Inflammatory macrophage treated with lipopolysaccharide for 4 hours (primary cell): ENCODE measurements at places on chromosomes 1 and 21.
A peak's percentile ranks its signal among the peaks of the same experiment; 100 is the strongest.

GRCh38 chr1:108865316-108865910 lies 8.5 kb upstream of the AKNAD1 start:
- DNase-seq: no peak

DNA sequence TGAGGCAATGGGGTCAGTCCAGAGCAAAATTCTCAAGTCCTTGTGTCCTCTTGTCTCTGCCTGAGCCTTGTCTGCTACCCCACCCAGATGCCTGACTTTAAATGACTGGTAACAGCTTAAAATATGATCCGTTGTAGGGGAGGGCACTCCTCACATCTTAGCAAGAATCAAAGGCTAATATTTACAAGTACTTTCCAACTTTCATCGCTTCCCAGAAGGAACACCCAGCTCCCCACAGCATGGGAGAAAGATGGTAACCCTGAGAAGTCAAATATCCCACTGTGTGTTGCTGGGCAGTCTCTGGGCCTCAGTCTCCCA lies 5.2 kb downstream of the ECE1 start:
- no peak for DNase-seq

- DNase-seq: no peak
Measured at GRCh38 chr1:227915564-227916553, 31.9 kb downstream of the WNT9A start.

DNA sequence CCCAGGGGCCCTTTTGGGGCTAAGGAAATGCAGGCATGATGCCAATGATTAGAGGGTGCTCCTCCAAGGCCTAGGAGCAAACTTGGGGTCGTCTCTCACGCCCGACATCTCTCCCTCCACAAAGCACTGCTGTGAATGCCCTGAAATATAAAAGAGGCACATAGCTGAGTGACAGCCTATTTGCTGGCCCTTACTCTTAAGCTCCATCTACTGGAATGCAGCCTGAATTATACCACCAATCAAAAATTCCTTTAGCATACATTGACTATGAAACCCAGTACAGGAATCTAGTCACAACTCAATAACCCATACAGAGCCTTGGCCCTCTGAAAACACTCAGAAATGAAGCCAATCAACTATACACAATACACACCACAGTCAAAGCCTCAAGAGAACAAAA lies 105.5 kb downstream of the LRIG2 start:
- no peak for DNase-seq

- peak; percentile 55 for DNase-seq
Measured at GRCh38 chr1:24501371-24502064, 1.1 kb upstream of the RCAN3 start.

DNA sequence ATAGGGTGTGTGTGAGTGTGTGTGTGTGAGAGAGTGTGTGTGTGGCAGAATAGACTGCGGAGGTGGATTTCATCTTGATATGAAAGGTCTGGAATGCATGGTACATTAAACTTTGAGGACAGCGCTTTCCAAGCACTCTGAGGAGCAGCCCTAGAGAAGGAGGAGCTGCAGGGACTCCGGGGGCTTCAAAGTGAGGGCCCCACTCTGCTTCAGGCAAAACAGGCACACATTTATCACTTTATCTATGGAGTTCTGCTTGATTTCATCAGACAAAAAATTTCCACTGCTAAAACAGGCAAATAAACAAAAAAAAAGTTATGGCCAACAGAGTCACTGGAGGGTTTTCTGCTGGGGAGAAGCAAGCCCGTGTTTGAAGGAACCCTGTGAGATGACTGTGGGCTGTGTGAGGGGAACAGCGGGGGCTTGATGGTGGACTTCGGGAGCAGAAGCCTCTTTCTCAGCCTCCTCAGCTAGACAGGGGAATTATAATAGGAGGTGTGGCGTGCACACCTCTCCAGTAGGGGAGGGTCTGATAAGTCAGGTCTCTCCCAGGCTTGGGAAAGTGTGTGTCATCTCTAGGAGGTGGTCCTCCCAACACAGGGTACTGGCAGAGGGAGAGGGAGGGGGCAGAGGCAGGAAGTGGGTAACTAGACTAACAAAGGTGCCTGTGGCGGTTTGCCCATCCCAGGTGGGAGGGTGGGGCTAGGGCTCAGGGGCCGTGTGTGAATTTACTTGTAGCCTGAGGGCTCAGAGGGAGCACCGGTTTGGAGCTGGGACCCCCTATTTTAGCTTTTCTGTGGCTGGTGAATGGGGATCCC lies 18.3 kb upstream of the HDAC1 start:
- DNase-seq: no peak

GRCh38 chr1:212667223-212668139 lies 32.2 kb downstream of the BATF3 start:
- peak; percentile 97 for DNase-seq

GRCh38 chr1:85421179-85421578 lies 43.8 kb downstream of the DDAH1 start:
- no peak for DNase-seq

DNA sequence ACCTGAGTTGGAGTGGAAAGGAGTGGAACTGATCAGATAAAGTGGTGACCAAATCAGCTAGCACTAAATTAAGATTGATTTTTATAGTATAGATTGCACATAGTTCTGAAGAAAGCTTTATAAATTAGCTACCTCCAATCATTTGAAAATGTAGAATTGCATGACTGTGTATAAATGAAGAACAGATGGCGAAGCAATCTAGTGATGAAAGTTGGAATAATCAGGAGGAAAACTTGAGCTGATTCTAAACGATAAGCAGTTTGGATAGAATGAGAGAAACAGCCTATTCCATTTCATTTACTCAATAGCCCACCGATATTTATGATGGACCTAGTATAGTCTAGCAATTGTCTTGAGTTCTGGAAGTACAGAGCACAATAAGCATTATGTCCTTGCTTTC lies 661.5 kb downstream of the PLA2G4A start:
- no peak for DNase-seq

GRCh38 chr1:241848686-241849344 lies 811 bp downstream of the EXO1 start:
- DNase-seq: no peak

DNA sequence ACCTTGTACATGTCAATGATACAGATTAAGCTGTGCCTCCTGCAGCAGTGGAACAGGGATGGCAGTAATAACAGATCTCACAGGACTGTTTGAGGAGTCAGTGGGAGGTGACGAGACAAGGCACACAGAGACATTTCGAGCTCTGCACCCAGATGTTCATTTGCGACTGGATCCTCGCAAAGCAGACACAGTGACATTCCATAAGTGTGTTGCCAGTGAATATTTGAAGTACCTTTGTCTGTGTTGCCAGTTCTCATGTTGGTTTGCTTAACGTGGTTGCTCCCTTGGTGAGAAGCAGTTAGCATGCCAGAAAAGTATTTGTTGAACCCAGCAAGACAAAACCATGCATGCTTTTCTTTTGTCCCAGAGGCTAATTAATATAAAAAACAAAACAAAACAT lies 67.0 kb downstream of the NID1 start:
- DNase-seq: no peak

DNA sequence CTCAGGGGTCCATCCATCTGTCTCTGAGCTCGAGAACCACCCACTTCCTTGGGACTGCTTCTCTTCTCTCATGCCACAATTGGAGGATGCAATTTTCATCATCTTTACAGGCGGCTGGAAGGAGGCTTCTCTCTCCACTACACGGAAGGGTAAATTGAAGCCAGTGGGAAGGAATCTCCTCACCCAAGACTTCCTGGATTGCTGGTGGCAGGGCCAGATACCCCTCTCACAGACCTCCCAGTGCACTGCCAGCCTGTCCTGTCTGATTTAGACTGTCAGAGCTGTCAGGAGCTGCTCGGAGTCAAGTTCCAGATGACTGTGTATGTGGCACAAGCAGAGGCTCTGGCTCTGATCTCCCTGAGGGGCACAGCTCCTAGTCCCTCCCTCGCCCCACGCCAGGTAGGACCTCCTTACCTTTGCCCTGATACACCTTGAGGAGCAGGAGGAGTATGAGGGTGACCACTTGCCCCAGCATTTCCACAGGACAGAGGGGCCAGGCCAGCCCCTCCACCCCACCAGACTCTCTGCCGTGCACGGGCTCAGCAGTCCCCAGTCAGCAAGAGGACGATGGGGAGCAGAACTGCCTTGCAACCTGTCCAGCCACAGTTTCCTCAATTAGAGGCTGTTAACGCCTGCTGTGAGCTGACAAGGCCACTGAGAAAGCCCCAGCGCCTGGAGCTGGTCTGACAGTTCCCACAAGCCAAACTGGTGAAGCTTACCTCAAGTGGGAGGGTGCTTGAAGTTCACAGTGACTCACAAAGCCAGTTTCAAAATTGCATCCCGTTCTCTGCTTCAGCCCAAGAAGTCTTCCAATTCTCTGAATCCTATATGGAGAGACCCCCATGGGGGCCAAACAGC lies at the start of gene CD244:
CD244 (minus strand) TSS at position 685 of the 858 bp plus-strand sequence; CDS start at position 475, 210 bp downstream.
- peak; percentile 94 for DNase-seq

DNA sequence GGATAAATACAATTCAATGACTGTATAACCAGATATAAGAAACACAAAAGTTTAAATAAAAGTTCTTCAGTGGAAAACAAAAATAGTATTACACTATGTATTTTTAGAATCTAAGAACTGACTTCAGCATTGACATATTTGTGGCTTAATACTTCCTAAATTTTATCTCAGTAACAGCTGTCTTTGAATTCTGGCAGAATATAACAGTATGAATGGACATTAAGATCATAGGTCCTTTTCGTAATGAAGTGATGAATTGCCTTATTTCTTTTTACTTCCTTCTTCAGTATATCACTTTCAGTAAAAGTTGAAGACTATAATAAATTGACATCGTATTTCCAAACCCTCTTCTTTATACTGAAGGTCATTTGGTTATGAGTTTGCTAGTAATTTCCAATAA lies 1030.0 kb downstream of the MRPL39 start:
- no peak for DNase-seq

GRCh38 chr1:89989799-89990198 lies 5.1 kb upstream of the ZNF326 start:
- no peak for DNase-seq

GRCh38 chr1:109902204-109902985 lies 8.3 kb upstream of the CSF1 start:
- no peak for DNase-seq

DNA sequence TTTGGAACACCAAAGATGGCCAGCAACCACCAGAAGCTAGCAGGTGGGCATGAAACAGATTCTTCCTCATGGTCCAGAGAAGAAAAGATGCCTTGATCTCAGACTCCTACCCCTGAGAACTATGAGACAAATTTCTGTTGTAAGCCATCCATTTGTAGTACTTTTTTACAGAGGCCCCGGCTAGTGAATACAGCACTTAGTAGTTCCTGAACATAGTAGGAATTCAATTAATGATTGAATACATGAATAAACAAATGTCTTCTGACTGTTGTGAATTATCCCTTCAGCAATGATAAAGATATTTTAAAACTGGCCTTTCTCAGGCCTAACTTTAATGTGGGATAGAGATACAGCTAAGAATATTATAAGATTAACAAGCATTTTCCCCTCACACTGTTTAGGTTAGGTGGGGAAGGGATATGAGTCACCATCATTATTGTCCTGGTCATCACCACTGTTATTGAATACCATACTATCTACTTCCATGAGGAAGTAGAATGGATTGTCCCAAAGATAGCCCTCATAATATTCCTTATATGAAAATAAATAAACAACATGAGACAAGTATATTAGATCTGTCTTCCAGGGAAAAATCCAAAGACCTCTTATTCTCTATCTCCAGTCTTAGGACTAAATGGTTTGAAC lies 51.4 kb downstream of the ADCY10 start:
- no peak for DNase-seq

- DNase-seq: no peak
Measured at GRCh38 chr1:226671277-226671676, 67.8 kb downstream of the ITPKB start.

- DNase-seq: peak; percentile 40
Measured at GRCh38 chr1:9294910-9295636, 2.4 kb downstream of the SPSB1 start.

DNA sequence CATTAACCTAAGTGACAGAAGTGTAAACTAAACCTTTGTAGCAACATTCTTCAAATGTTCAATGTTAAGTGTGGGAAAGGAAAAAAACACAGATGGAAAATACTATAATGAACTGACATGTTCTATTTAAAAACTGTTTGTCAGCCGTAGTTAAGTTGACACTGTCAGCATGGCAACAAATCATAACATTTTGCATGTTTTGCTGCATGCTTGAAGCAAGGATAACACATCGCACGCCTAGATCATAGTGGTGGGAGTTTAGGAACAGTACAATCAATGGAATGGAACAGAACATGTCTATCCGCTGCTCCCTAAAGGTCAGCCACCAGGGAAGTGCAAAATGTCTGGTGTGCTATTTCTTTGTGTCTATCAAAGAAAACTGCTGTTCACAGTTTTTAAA lies 62.5 kb upstream of the ESRRG start:
- DNase-seq: no peak

DNA sequence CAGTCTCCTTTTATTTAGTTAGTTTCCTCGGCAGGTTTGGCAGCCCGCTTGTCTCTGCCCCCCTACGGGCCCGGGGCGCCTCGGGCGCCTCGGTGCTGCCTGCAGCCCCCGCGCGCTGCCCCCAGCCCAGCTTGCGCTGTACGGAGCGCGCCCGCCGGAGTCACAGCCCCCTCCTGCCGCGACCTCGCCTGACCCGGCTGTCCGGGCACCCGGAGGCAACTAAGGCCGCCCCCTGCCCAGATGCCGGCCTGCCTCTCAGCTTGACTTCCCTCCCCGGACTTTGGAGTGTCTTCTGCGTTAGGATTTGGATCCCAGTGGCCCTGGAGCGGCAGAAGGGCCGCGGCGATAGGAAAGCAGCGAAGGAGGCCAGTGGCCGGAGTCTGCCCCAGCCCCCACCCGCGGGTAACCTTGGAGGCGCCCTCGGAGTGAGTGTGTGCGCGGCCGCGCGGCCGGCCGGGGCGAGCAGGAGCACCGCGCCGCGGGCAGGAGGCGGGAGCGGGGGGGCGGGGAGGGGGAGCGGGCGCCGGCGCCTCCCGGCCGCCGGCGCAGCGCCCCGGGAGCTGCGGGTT lies 7.6 kb downstream of the CDKN2C start:
- no peak for DNase-seq

GRCh38 chr1:191971447-191971846 lies 186.8 kb upstream of the RGS18 start:
- no peak for DNase-seq

GRCh38 chr1:117919376-117919775 lies 10.0 kb downstream of the GDAP2 start:
- DNase-seq: no peak

DNA sequence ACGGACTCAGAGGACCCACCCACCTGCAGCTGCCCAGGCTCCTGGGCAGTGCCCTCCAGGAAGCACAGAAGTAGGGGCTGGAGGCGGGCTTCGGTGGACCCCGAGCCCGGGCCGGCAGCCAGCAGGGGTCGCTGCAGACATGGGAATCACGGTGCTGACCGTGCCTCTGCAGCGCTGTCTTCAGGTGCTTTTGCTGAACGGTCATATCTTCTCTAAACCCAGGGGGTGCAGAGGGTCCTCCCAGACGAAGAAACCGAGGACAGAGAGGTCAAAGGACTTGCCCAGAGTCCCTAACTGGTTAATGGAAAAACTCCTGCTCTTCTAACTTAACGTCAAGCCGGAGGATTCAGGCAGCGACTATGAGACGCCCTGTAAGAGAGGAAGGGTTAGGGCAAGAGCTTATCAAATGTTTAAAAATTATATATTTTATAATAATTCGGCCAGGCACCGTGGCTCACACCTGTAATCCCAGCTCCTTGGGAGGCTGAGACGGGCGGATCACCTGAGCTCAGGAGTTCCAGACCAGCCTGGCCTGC lies 21.5 kb upstream of the LEFTY2 start:
- DNase-seq: peak; percentile 25

- DNase-seq: no peak
Measured at GRCh38 chr1:209485167-209485566, 98.3 kb upstream of the CAMK1G start.
